Stimulated activated CD8-positive, alpha-beta memory T cell treated with anti-CD3 and anti-CD28 coated beads, Interleukin-15, amount 100 ng/mL, for 4 hours (primary cell): ENCODE measurements at places on chromosomes 6 and 20.

DNA sequence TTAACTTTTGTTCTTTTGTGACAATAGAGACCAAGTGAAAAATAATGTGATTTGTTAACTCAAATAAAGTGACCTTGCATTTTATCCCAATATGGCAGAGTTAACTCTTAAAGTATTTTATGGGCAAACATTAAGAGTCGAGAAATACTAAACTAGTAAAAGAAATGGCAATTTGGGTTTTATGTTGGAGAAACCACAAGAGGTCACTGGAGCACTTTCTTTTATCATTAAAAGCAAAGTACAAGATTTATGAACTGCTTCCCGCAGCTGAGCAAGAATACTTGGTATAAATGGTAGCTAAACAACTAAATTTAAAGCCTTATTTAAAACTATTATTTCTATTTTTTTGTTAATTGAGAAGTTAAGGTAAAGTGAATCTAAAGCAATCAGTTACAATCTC is 33.5 kb upstream of the MCM9 start:
- no peak for DNase-seq

- no peak for DNase-seq
Observed at GRCh38 chr6:129238991-129239390, 356.1 kb downstream of the LAMA2 start.

DNA sequence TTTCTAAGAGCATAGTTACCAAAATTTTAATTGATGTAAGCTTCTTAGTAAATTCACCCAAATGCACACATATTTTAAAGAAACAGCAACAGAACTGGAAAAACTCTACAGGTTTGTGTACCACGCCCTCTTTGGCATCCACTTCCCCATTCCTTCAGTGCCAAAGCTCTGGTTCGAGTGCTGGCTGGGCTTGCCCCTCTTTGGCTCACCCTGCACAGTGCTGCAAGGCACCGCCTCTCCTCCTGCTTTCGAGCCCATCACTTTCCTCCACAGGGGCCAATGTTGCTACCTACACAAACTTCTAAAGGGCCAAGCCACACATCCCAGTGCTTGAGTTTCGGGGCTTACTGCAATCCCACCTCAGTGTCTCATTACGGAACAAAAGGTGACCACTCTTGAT is 9.6 kb downstream of the LRP11 start:
- DNase-seq: no peak

- DNase-seq: no peak
Observed at GRCh38 chr6:100573166-100573565, 108.4 kb upstream of the SIM1 start.

DNA sequence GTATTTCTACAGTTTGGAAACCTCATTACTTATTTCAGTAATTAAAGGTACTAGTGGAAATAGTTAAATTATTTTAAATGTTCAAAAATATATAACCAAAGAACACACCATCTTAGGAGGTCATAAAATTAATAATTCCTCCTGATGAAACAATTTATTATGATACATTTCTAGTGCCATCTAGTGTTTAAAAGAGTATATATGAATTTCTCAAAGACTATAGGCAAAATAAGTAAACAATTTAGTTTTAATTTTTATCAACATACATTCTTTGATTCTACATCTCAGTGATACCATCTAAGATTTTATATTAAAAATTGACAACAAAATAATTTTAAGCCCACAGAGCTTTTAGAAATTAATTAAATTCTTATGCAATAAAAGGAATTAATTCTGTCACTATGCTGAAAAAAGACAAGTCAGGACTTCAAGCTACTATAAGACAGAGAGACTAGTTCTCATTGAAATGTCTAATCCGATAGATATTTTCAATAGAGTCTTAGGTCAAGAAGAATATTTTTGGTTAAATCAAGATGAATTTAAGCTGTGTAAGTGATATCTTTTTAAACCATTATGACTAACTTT is 107.8 kb upstream of the RNF217 start:
- no peak for DNase-seq
